Subcutaneous preadipocyte (primary cell): ENCODE measurements at places on chromosomes 3 and 15. TPM values are rescaled to one million over a fixed set of nuclear protein-coding genes. Genes with fewer than 3 reads are reported as not detected.

The ELL3 gene
- 0.37 and 0.78 TPM in 2 replicates for total RNA-seq

The TBCCD1 gene
- total RNA-seq: 14.7 and 19.7 TPM in 2 replicates

The CTXN2 gene
- not detected in 2 replicates for total RNA-seq

The CCR2 gene
- total RNA-seq: not detected in 2 replicates

The TGM5 gene
- total RNA-seq: not detected in 2 replicates

The GHSR gene
- total RNA-seq: not detected in 2 replicates

The CFAP100 gene
- total RNA-seq: not detected in 2 replicates

The GUCA1C gene
- total RNA-seq: not detected in 2 replicates

The MOBP gene
- total RNA-seq: not detected in 2 replicates

The HDC gene
- total RNA-seq: not detected in 2 replicates

The MED12L gene
- 0.37 and 0.39 TPM in 2 replicates for total RNA-seq

The SCN11A gene
- total RNA-seq: under 0.01 TPM in 1 of 2 replicates, not detected in the other

The DNAH12 gene
- under 0.01 TPM in 1 of 2 replicates, not detected in the other for total RNA-seq

The APOD gene
- total RNA-seq: 45.4 and 204 TPM in 2 replicates

The DNAJA4 gene
- total RNA-seq: 1.1 and 2.0 TPM in 2 replicates

The PRSS50 gene
- total RNA-seq: not detected in 2 replicates

The CTDSPL gene
- total RNA-seq: 29.8 and 30.9 TPM in 2 replicates

The ADAMTS17 gene
- 0.20 and 0.73 TPM in 2 replicates for total RNA-seq

The AQP9 gene
- 4.5 and 4.8 TPM in 2 replicates for total RNA-seq
